Mesenteric fat pad (tissue), 1 donor: ENCODE measurements at places on chromosomes 7 and 10. TPM values are rescaled to one million over a fixed set of nuclear protein-coding genes. Genes with fewer than 3 reads are reported as not detected.

- DNase-seq: no peak
These were observed 43.1 kb upstream of the KDM7A start for GRCh38 chr7:140219672-140220524.

DNA sequence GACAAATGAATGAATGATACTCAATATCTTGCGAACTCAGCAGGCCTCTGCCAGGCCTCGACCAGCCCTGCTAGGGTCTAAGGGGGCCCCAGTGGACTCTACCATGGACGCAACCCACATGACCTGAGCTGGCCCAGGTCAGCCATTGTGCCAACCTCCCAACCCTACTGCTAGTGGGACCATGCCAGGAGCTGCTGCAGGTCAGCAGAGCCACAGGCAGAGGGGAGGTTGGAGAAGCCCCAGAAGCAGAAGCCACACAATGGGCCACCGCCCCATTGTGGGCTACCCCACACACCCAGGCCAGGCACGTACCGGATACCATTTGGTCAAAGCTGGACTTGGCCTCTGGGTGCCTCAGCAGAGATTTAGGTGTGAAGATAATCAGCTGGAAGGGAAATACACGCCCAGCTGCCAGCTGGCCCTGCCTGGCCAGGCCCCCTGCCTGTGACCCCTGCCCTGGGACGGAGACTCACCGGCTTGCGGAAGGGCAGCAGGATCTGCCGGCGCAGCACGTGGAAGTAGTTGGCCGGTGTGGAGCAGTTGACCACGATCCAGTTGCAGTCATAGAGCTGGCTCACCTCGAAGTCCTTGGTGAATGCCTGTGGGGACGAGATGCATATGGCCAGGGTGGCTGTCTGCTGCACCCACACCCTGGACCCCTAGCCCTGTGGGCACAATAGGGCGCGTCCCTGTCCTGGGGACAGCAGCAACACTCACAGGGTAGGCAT is 24.5 kb downstream of the OGDHL start:
- DNase-seq: peak; percentile 76

- DNase-seq: no peak
These were observed at the start of gene DNAJC12 for GRCh38 chr10:67837541-67838314. Gene DNAJC12, minus strand, starts transcription at chr10:67838188. Its CDS starts 177 bp downstream, at chr10:67838011.

- no peak for DNase-seq
These were observed 3.0 kb downstream of the TBX20 start for GRCh38 chr7:35250941-35251340.

- DNase-seq: no peak
These were observed 75.1 kb downstream of the MAD1L1 start for GRCh38 chr7:2157473-2158279.

DNA sequence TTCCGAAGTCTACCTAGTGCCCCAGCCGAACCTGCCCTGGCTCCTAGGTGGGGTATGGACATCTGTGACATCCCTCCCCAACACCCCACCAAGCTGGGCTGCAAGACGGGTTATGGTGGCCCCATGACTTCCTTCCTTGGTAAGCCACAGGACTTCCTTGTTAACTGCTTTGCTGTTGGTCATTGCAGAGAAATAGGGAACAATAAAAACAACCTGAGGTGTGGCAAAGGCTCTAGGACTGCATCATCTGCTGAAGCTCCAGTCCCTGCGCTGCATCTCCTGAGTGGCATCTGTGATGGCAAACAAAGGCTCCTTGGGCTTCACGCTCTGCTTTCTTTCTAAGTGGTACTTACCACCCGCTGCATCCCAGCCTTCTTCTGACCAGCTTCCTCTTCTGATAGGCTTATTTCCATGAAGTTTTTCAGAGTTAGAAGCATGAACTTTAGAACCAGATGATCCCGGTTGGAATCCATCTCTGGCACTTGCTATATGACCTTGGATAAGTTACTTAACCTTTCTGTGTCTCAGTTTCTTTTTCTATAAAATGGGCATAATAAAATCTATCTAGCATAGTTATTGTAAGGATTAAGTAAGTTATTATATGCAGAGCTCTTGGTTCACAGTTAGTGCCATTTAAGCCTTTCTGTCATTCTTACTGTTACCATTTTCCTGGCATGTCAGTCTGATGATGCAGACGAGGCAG is 216.8 kb downstream of the RPS24 start:
- DNase-seq: no peak

DNA sequence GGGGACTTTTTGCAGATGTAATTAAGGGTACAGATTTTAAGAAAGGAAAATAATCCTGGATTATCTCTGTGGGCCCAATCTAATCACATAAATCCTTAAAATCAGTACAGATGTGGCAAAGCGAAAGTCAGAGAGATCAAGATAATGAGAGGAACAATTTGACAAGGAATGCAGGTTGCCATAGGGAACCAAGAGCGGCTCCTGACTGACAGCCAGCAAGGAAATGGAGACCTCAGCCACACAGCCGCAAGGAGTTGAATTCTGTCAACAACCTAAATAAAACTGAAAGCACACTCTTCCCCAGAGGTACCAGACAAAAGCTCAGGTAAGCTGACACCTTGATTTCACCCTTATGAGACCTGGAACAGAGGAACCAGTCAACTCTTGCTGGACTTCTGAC is 3.4 kb upstream of the PNPLA8 start:
- no peak for DNase-seq

The NCF1 gene
- 8.6 TPM for total RNA-seq

The TEX36 gene
- not detected for total RNA-seq

The FAM131B gene
- 1.8 TPM for total RNA-seq
